ENCODE measurements at places on chromosomes 5 and 9.
A peak's percentile ranks its signal among the peaks of the same experiment; 100 is the strongest.

GRCh38 chr9:34686732-34687131, 4.3 kb downstream of the CCL19 start:
- no peak for DNase-seq

DNA sequence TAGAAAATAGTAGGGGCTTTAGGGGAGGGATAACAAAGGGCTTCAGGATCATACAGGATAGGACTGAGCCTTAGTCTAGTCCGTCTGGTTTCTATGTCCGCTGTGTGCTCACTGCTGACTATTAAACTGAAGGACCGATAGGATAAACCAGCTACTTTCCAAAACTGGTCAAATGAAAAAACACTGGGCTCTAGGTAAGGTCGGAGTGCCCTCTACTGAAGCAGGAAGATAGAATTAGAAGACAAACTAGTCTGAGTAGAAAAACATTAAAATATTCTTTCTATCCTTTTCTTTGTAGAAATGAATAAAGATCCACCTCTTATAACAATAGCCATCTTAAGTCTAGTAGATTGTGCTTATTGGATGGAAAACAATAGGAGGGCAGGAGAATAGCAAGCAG, 133.6 kb downstream of the CEMIP2 start:
- DNase-seq, result no peak

- no peak for DNase-seq
Observed at GRCh38 chr5:83378624-83379289, 92.8 kb upstream of the VCAN start.

DNA sequence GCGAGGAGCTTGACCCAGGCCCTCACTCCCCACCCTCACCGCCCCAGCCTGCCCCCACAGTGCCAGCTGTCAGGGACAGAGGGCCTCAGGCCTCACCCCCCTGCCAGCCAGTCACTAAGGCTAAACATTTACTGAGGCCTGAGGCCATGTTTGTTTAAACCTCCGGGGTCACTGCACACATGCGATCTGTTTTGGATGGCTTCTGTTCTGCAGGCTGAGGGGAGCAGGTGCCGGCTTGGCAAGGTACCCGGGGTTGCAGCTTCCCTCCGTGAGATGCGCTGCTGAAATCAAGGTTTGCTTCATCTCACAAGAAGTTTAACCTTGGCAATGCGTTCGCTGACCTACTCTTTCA, 103.3 kb upstream of the BOD1 start:
- DNase-seq, result no peak

- DNase-seq, result no peak
Observed at GRCh38 chr5:96370976-96371375, 62.1 kb downstream of the PCSK1 start.

GRCh38 chr5:132389585-132390286, 20.2 kb downstream of the SLC22A5 start:
- peak; percentile 100 for DNase-seq

Data from fibroblast of upper back skin (primary cell).